ENCODE measurements at places on chromosomes 6 and 20.

DNA sequence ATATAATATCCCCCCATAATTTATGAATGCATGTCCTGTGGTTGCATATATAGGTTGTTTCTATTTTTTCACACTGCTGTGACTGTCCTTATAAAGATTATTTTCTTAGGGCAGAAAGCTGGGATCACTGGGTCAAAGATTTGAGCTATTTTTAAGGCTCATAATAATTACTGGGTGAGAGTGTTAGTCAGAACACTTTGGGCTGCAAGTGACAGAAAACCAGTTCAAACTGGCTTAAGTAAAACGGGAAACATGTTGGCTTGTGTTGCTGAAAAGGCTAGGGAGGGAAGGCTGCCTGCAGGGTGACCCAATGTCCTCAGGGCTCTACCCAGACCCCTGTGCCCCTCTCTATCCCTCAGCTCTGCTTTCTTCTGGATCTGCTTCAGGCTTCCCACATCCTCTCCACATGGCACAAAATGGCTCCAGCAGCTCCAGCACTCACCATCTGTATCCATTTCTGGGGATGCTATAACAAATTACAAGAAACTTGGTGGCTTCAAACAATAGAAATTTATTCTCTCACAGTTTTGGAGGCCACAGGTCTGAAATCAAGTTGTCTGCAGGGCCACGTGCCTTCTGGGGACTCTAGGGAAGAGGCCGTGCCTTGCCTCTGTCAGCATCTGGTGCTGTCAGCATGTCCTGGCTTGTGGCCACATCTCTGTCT lies 33.1 kb upstream of the MLN start:
- no peak for DNase-seq

DNA sequence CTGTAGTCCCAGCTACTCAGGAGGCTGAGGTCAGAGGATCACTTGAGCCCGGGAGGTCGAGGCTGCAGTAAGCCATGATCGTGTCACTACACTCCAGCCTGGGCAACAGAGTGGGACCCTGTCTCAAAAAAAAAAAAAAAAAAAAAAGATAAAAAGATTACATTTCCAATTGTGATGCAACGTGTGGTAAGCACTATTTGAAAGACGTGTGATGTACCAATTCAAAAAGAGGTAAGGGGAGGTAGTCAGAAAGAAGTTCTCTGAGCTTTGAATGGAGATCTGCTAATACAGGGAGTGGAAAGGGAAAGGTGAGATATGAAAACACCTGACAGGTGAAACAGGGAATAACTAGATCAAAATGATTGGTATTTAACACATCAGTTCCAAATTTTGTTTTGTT lies 11.9 kb downstream of the GOPC start:
- DNase-seq = no peak

- no peak for DNase-seq
Measured at GRCh38 chr6:155276638-155277037, 12.8 kb downstream of the CLDN20 start.

GRCh38 chr20:59175861-59176260 lies 12.2 kb downstream of the ZNF831 start:
- no peak for DNase-seq

DNA sequence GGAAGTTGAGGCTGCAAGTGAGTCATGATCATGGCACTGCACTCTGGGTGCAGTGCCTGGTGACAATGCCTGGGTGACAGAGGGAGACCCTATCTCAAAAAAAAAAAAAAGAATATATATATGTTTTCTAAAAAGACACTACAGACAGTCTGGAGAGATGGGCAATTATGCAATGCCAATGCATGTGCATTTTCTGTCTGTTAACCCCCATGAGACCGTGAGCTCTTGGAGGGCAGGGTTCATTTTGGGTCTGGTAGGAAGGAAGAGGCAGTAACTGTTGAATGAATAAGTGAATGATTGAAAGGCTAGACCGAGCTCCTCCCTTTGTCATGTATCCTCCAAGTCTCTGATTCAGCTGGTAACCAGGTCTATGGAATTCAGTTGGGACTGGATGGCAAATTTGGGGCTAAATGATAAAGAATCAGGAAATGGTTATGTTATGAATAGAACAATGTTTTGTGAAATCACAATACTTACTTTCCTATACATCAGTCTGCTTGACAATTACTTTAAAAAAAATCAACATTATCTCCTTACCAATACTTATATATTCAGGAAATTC lies 5.6 kb upstream of the BLCAP start:
- DNase-seq = no peak

GRCh38 chr6:6414931-6415330 lies 94.5 kb upstream of the F13A1 start:
- DNase-seq = no peak

GRCh38 chr6:47153404-47153755 lies 111.2 kb upstream of the ADGRF1 start:
- no peak for DNase-seq

DNA sequence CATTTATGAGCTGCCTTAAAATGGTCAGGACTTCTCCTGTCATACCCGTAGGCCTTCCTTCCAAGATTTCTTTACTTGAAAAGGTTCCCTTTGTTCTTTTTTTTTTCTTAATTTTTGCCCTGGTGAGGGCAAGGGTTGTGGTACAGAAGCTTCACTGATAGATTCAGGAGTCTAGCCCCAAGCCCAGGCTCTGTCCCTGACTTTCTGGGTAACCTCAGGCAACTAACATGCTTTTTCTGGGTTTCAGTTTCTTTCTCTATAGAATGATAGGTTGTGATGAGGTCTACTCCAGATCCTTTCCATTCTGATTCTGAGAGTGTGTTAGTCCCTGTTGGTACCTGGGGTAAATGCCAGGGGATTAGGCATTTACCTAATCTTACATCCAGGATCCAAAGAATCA lies 21.2 kb downstream of the SNPH start:
- no peak for DNase-seq

GRCh38 chr6:84019141-84019841 lies 14.3 kb upstream of the MRAP2 start:
- DNase-seq = no peak

DNA sequence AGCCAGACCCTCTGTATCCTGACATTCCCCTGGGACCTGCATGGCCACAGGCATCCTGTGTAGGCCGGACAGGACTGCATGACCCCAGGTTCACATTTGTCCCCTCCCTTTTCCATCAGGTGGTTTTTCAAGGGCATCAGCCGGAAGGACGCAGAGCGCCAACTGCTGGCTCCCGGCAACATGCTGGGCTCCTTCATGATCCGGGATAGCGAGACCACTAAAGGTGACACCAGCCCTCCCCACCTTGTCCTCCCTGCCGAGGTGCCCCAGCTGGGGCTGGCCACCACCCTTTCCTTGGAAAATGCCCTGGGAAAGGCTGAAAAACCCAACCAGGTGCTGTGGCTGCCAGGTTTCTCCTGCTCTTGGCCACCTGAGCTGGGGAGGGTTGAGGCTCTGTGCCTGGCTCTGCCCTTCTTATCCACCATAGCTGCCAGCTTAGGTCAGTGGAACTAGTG lies 27.6 kb downstream of the HCK start:
- no peak for DNase-seq

GRCh38 chr20:51272401-51272800 lies 249.5 kb upstream of the KCNG1 start:
- DNase-seq = no peak

- DNase-seq = no peak
Measured at GRCh38 chr6:99353126-99353525, 3.7 kb upstream of the FAXC start.

GRCh38 chr6:148367411-148368024 lies 24.9 kb downstream of the SASH1 start:
- DNase-seq = no peak

DNA sequence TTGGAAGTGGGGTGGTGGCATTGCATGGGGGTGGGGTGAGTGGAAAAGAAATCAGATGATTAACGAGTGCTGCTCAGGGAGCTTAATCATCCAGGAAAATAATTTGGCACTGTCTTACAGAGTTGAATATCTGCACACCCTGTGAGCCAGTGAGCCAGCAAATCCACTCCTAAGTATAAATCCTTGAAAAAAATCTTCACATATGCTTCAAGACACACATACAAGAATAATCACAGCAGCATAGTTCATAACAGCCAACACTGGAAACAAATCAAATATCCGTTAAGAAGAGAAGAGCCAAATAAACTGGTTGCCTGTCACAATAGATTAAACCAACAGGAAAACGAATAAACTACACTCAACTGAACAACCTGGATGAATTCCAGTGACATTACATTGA lies 62.8 kb downstream of the SAMD3 start:
- no peak for DNase-seq

GRCh38 chr6:164022632-164023031 lies 608.1 kb downstream of the QKI start:
- DNase-seq = no peak

- peak; percentile 51 for DNase-seq
Measured at GRCh38 chr6:132365281-132365907, 35.9 kb downstream of the MOXD1 start.

DNA sequence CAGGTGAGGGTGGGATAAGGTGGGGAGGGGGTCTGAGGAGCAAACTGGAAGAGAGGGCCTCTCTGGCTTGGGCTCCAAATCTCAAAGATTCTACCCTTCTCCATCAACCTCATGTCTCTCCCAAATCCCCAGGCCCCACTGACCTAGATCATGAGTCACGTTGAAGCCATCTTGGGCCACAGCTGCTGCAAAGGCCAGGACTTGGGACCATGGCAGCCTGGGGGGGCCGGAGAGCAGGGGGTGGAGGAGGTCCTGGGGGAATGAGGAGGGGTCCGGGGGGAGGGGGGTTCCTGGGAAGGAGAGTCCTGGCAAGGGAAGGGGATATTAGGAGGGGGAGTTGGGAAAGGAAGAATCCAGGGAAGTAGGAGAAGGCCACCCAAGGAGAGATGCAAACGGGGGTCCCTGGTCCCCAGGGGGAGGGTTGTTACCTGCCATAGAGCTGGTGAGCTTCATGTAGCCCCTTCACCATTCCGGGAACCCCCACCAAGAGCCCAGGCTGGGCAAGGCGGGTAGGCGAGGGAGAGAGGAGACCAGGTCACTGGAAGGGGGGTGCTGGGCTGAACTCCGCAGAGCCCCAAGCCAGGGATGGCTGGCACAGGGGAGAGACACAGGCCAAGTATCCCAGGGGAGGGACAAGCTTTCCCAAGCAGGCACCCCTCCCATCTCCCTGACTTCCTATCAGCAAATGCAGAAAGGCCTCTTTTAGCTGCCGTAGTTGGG lies 12.7 kb downstream of the GGT7 start:
- no peak for DNase-seq

DNA sequence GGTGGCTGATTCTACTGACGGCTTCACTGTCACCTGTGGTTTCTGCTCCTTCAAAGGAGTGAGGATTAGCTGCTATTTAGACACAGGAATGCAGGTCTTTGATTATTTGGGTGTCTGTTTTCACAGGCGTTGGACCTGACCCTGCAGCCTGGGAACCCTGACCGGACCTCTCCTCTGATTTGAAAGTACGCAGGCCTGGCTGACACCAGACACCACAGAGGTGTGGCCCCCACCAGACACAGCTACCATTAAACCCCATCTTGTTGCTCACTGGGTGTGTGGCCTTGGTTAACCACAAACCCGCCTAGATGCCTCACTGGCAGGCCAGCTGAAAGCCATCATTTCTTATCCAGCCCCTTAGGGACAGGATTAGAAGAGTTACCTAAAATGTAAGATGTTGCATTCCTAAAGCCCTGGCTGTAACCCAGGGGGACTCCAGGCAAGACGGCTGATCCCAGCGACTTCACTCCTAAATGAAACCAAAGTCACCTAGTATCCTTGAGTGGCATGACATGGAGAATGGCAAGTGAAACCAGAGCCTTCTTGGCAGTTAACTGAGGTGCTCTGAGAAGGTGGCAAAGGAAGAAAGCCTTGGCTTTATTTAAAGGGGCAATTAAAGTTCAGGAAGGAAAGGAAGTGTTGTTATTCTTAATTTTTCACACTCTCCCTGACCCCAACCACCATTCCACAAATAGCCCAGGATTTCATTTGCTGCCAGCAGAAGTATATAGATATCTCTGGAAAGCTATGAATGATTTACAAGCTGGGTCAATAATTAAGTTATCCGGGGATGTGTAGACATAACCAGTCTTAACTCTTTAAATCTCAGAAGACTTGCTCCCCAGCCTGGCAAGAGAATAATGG lies 169.9 kb downstream of the QRSL1 start:
- no peak for DNase-seq

GRCh38 chr6:50145125-50145524 lies 95.4 kb upstream of the DEFB112 start:
- DNase-seq = no peak

DNA sequence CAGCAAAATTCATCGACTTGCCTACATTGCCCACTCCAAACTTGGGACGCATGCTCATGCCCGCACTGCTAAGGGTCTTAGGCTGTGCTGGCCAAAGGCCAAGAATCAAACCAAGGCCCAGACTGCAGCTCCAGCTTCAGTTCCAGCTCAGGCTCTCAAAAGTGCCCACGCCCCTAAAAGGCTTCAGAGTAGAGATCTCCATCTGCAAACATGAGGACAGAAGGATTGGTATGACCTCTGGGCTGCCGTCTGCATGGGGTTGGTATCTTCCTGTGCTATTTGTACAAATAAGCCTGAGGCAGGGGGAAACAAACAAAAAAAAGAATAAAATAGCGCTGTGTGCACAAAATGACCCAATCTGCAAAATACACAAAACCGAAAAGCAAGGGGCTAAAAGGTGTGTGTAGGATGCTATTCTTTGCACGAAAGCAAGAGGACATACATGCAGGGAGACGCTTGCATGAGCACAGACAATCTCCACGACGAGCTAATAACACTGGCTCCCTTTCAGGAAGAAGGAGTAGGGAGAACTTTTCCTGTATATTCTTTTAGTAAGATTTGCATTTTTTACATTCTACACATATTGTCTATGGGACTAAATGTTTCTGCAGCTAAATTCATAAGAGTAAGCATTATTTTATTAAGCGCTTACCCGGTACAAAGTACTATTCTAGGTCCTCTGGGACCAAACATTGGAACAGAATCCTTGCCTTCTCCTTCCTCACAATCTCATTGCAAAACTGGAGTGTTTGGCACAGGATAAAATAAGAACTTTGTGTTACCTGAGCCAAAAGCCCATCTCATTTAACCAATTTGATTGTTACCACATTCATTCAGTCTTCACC lies 33.1 kb downstream of the ATP9A start:
- no peak for DNase-seq

Data from NCI-H1417 treated with DMSO at 0.1 percent for 48 hours (cell line).